CD4-positive, alpha-beta T cell treated with Interleukin-4 for 1 hour (primary cell): ENCODE measurements at places on chromosomes 2 and 18.

- no peak for DNase-seq
Observed at GRCh38 chr18:12233378-12233777, 20.8 kb upstream of the CIDEA start.

- no peak for DNase-seq
Observed at GRCh38 chr2:74461187-74462053, 3.2 kb downstream of the WBP1 start.

DNA sequence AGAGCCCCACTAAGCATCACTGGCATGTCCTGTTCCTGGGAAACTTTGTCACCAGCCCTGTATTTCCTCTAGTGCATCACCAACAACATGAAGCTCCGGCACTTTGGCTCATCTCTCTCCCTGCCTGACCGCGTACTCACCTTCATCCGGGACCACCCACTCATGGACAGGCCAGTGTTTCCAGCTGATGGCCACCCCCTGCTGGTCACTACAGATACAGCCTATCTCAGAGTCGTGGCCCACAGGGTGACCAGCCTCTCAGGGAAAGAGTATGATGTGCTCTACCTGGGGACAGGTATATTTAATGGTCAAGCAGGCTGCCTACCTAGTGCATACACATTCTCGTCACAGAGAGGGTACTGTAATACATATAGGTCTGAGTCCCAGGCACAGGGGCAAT is 21.0 kb downstream of the SEMA4F start:
- no peak for DNase-seq

- no peak for DNase-seq
Observed at GRCh38 chr18:68417166-68417799, 297.6 kb downstream of the TMX3 start.

DNA sequence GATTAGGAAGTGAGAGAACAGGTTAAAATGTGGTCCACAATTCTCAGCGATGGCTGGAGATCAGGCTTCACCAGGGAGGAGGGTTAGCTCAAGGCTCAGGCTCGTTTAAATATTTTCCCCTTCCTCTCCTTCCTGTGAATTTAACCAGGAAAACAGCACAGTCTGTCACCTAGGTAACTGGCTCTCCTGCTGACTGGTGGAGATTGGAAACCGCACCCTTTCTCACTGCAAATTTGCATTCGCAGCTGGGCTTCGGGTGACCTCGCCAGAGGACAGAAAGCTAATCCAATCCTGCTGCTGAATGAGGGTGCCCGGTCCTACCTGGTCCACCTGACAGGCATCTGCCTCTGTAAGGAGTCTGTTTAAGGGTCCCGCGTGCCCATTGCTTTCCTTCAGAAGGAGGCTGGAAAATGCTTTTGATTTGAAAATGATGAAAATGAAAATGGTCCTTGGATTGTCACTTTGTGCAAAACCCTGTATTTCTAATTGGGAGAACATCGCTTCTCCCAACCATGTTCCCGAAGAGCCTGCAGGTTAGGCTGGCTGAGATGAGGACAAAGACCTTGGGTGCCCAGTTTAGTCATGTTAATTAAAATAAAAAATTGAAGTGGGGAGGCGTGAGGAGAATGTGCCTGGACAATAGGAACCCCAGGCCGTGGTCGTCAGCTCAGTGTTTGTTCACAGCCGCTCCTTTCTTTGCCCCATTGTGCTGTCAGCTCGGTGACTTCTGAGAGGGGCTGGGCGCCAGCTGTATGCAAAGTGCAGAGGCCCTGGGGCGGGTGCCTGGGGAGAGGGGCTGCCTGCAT is 43.4 kb upstream of the MTCL1 start:
- no peak for DNase-seq

DNA sequence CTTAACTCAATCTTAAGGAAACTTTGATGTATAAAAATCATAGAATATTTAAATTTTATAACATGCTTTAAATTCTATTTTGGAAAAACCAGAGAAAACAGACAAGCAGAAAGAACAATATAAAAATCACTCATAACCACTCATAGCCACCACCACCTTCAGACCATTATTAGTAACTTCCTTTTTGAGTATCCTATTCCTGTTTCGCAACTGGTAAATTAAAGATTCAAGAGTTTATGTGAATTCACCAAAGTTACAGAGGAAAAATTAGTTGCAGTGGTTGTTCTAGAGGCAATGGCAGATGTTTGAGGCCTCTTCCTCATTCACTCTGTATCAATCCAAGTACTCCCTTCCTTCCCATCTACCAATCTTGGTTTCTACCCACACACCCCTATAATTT is 49.3 kb upstream of the PROKR1 start:
- DNase-seq, result no peak

GRCh38 chr18:44830581-44830980 is 149.9 kb downstream of the SETBP1 start:
- no peak for DNase-seq

DNA sequence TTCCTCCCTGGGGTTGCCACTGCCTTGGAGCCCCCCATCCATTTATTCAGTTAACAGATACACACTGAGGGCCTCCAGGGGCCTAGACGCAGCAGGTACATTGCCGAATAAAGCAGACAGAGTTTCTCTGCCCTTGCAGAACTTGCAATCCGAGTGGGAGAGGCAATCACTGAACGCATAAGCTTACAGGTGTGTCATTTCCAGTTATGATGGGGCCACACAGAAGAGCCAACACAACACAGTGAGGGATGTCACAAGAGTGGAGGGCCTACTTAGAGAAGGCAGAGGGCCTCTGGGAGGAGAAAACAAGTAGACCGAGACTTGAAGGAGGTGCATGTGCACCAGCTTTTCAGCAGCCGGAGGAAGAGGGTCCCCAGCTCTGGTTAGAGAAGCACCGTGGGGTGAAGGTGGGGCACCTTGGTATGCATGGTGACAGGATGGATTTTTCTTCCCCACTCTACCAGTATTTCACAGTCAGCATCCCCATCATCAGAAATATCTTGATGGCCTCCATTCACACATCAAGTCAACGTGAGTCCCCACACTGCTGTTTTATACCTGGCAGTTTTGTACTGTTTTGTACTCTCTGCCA is 150.9 kb downstream of the SMAD7 start:
- peak; percentile 10 for DNase-seq
